ENCODE measurements at places on chromosomes 2 and 18.

- no peak for DNase-seq
Observed at GRCh38 chr2:108945969-108946368, 43.1 kb downstream of the EDAR start.

GRCh38 chr2:232480201-232481190 lies 7.1 kb downstream of the ECEL1 start:
- no peak for DNase-seq

- DNase-seq = no peak
Observed at GRCh38 chr18:7598167-7599047, 31.3 kb downstream of the PTPRM start.

- peak; percentile 34 for DNase-seq
Observed at GRCh38 chr2:199456383-199457146, 1.2 kb downstream of the SATB2 start.

DNA sequence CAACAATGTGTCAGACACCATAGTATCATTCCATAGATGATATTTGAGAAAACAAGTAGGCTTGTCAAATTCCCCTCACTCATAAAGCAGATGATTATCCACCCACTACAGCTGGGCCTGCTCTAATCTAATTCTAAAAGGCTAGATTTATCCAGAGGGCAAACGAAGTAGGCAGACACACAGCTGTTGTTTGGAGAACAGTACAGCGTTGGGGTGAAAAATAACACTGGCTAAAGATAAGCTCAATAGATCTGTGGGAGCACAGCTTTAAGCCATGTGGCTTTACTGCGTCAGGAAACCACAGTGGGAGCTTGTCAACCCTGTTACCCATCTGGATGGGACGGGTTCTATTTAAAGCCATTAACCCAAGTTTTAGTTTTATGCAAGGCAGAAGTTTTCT lies 48.9 kb upstream of the COBLL1 start:
- peak; percentile 86 for DNase-seq

DNA sequence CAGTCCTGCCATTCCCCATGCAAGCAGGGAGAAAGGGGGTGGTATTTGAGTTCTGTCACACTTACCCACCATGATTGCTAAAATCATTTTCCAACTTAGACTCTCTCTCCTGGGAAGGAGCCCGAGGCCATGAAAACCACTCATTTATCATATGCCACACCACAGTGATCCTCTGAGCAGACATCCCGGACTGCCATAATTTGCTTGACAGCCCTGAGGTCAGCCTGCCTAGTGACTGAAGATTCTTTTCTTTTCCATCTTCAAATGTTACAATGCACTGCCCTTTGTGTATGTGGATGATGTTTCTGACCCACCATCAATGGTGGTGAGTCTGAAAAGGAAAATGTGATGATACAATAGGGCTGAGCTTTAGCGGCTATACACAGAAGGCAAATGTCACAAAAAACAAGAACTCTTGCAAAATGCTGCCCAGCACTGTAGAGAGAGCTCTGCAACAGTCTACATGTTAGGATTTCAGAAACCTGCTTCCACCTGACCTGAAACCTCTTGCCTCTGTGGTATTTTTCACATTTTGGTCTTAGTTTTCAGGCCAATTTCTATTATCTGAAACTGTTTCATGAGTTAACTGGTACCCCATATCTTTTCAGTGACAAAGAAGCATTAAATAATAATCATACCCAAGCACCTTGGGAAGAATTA lies 272.8 kb downstream of the ZNF385B start:
- DNase-seq = no peak

DNA sequence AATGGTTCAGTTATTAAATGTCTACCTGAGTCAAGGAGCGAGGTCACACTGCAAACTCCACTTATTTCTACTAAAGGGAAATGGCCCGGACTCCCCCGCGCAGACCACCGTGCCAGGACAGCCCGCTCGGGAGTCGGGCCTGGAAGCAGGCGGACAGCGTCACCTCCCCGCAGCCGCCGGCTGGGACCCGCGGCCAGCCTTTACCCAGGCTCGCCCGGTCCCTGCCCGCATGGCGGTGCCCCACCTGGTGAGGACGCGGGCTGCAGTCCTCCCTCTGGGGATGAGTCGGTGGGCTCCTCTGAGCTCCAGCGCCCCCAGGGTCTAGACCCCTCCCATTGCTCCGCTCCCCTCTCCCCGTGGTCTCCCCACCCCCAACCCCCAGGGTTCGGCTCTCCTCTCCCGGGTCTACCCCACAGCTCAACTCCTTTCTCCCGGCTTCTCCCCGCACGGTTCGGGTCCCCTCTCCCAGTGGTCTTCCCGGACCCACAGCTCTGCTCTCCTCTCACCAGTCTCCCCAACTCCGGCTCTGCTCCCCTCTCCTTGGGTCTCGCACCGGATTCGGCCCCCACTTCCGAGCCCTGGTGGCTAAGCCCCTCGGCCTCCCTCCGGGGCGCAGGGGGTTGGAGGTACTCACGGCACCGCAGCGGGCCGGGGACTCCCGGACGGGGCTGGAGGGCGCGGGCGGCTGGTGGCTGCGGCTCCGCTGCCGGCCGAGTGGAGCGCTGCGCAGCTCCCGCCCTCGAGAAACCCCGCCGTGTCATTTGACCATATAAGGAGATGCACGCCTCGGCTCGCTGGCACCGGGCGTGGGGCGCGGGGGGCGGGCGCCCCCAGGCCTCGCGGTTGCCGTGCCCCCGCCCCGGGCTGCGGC lies at the start of gene FHL2:
Gene FHL2 (minus strand): TSS at position 716 of the 871 bp plus-strand sequence. CDS start 12,535 bp downstream, outside the sequence.
- DNase-seq = peak; percentile 32

DNA sequence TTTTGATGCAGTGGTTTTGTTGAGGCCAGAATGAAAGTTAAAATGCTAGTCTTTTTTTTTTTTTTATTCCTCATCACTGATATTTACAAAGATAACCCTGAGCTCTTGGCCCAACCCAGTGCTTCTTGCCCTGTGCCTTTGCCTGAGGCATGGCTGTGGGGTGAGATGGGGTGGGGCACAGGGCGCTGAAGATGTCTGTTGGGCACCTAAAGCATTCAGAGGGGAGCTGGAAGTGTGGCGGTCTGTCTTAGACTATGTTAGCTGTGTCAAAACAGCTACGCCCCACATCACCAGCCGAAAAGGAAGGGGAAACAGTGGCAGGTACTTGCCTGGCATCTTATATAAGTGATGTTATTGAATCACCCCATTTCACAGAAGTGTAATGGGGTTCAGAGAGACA lies 20.7 kb downstream of the TOGARAM2 start:
- DNase-seq = no peak

DNA sequence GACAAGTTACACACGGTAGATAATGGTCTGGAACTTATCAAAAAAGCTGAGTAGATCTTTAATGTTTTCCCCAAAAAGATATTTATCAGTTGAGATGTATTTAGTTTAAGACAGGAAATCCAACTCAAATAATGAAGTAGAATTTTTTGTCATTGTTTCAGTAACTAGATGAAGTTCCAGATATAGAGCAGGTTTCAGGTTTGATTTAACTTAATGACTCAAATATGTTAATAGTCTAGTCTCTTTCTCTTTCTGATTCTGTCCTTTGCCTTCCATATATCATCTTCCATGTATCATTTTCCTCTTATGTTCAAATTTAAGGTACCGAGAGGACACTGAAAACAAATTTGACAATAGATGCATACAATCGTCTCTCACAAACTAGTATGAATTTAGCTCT lies 23.6 kb upstream of the DOCK10 start:
- DNase-seq = no peak

- DNase-seq = no peak
Observed at GRCh38 chr18:45774065-45774521, 50.1 kb downstream of the SLC14A1 start.

GRCh38 chr18:62739911-62740310 lies 24.6 kb downstream of the PHLPP1 start:
- no peak for DNase-seq

DNA sequence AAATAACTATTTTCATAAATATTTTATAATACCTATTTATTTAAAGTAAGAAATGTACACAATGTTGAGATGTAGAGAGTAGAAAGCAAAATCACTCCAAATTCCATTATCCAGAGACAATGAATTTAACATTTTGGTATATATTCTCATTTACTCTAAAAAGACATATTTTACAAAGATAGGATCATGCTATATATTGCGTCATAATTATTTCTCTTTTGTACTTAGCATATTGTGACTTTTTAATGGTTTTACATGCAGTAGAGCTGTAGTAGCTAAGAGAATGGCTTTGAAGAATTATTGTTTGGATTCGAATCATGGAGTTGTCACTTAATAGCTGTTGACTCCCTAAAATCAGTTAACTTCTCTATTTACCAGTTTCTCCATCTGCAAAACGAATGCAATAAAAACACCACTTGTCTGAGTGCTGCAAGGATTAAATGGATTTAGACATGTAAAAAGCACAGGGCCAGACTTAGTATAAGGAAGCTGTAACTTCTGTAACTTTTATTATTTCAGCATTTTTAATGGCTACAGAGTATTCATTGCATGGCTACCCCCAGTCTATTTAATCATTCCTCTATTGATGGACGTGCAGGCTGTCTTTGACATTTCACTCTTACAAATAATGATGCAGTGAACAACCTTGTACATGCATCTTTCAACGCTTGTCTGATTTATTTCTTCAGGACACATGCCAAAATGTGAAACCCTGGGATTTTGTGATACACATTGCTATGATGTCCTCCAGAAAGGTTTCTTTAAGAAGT lies 33.2 kb downstream of the KCNS3 start:
- DNase-seq = no peak
